Right kidney (tissue), 9 donors: ENCODE measurements at places on chromosomes 2 and 18.

DNA sequence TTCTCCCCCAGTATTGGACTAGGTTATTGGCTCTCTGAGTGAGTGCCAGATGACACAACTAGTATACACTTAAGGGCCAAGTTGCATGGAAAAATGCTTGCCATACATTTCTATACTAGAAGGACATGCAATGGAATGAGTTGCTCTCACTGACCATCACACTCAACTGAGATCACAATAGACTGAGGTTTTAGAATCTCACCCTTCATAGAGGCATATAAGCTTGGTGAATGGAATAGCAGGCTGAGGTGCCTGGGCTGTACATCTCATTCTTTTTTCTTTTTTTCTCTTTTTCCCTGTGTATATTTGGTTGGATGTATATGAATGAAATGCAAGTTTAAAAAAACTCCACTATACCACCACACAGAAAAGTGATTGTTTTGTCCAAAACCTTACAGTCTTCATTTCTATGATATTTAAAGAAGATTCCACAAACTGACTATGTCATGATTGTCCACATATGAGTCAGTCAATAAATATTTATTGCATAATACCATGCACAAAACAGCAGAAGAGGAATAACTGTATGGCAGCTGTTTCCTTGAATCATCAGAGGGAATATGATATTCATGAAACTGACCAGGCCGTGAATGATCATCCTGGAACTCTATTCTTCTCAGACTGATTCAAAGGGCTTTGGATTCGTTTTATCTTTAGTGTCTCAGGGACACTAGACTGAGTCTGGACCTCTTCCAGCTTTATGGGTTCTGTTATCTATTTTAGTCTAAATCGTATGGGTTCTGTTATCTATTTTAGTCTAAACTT is 122.6 kb upstream of the STK17B start:
- DNase-seq = no peak

DNA sequence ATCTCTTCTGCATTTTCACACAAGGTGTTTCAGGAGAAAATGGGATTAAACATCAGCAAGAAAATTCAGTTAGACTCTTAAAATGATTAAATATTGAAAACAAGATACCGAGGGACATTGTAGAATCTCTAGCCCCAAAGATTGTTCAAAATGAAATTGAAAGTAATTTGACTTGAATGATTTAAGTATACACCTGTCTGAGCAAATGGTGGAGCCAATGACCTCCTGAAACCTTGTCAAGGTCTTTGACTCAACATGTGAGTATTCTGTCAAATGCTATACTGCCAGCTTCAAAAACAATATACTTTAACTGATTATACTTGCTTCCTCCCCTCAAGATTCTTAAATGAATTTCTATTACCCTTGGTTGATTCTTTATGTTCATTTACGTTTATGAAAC is 411.0 kb downstream of the DCC start:
- no peak for DNase-seq

DNA sequence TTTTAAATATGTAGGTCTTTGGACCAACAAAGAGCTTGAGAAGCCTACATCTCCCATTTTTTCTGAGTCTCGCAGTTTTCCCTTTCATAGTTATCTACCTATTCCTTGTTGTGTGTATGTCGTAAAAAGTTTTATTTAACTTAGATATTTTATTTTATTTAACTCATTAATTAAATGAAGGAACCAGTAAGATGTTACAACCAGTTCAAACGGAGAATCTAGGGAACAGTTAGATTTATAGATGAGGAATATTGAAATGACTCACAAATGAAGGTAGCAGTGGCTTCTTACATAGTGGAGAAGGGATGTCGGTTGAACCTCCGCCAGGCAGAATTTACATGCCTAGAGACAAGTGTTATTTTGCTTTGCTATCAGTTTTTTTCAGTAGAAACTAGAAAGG is 48.5 kb upstream of the ZNF638 start:
- DNase-seq = no peak

DNA sequence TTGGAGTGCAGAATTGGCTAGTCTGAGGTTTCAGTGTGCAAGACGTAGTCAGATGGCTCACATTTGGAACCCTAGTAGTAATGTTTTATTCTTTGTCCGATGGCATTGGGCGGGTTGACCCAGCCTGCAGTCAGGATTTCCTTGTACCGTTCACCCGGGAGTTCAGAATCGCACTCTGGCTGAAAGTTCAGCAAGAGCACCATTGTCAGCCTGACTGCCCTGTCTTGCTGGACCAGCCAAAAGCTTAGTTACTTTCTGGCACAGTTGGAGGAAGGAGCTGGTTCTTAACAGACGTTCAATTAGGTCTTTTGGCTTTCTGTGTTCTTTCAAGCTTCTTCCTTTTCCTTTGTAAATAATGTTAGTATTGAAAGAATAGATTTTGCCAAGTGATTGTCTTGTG is 18.6 kb downstream of the RMC1 start:
- DNase-seq = no peak

GRCh38 chr2:183024339-183025095 is 13.7 kb downstream of the NCKAP1 start:
- no peak for DNase-seq

- DNase-seq = no peak
Measured at GRCh38 chr2:170204298-170204951, 26.5 kb downstream of the MYO3B start.
